DMS79 treated with DMSO at 0.1 percent for 48 hours (cell line): ENCODE measurements at places on chromosomes 7 and 10.

- DNase-seq = no peak
Observed at GRCh38 chr7:72058579-72058978, 353.6 kb downstream of the CALN1 start.

DNA sequence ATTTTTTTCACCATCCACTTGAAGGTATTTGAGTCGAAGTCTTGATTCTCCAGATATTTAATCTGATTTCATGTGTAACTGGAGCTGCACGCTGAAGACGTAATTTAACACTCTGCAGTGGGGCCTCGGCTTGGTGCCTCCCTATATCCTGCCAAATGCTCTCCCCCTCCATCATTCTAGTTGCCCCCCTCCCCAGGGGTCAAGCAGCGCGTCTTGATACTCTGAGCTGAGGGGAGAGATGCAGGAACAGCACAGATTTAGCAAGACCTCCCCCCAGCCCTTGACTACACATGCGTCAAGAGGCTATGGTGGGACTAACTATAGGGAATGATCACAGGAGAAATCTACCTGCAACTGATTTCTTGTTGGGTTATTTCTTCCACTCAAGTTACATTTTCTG lies 85.8 kb downstream of the PRPF18 start:
- DNase-seq = peak; percentile 32

DNA sequence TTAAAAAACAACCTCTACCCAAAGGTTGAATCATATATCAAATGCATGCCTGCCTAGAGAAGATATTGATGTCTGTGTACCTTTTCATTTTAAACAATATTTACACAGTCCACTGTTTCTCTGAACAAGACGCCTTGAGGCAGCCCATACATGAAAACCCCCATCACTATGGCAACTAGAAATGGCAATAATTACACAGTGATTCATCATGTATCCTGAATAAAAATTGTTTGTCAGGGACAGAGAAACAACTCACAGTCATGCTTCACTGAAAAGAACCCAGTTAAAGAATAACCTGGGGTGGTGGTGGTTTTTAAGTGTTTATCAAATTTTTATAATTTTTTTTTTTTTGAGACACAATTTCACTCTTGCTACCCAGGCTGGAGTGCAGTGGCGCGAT lies 19.7 kb downstream of the DNAJC12 start:
- DNase-seq = peak; percentile 62

DNA sequence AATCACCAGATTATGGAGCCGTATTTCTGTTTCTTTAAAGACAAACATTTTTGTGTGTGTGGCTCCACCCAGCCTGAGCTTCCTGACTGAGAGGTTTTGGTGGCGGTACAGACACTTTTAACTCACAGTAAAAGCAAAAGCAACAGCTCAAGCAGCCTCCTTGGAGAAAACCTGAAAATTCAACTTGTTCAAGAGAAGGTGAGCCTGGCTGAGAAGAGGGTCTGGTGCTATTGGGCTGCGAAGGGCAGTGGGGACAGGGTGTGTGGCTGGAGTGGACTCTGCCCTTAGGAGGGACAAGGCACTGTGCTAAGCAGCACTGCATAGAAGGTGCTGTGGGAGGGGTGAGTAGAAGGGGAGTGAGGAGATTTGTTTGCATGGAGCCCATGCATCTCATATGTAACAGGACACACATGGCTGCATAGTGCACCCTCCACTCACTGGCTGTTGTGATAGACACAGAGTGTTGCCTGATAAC lies at the start of gene GIMAP7:
Gene GIMAP7, plus strand, starts transcription at position 125 of the 475 bp plus-strand sequence. CDS start 5,103 bp downstream, outside the sequence.
- no peak for DNase-seq

GRCh38 chr7:21345361-21345760 lies 82.5 kb upstream of the SP4 start:
- no peak for DNase-seq

GRCh38 chr7:130941322-130942210 lies 207.6 kb upstream of the KLF14 start:
- no peak for DNase-seq

DNA sequence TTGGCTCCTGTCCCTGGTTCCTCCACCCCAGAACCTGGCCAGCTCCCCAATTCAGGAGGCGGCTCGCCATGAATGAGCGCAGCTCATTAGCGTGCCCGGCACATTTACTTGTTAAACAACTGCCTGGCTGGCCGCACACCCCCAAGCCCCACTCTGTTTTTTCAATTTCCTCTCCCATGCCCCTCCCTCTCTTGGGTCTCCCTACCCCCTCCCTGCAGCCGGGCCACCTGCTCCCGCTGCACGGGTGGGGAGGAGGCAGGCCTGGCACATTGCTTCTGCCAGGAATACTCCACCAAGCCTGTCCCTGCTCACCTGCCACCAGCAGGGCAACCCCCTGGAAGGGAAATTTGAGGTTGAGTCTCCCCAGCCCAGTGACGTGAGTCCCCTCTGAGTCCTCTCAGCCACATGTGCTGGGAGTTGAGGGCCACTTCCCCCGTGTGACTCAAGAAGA lies 2.5 kb upstream of the SLIT1 start:
- peak; percentile 57 for DNase-seq
